Bone marrow (tissue), 2 donors: ENCODE measurements at places on chromosomes 6 and 20.

DNA sequence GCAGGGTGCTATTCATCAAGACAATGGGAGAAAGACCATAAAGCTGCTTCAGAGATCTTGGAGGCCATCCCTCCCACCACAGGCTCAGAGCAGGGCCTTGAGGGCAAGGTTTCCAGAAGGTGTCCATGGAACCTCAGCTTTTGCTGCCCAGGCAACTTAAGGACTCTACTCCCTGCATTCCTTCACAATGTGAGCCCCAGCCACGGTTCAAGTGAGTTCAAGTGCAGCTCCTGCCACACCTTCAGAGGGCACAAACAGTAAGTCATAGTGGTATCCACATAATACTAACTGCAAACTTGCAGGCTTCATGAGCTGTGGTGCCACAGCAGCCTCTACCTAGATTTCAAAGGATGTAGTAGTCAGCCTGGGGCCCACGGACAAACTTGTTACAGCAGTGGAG is 144.0 kb upstream of the C6orf118 start:
- DNase-seq = no peak

DNA sequence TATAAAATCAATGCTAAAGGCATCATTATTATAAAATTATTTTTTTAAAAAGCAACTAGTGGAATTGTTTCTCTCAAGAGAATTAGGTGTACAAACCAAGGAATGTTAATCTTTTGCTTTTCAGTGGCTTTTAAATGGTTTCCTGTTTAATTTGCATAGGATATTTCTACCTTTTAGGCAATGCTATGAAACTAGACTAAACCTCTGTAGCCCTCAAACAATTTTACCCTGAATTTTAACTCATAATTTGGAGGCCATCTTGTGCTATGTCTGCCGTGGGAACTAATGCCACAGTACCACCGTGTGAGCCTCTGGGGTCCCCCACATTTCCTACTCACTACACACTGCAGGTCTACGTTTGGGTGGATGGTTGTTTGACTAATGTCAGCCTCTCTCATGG is 20.6 kb downstream of the PHACTR2 start:
- no peak for DNase-seq

DNA sequence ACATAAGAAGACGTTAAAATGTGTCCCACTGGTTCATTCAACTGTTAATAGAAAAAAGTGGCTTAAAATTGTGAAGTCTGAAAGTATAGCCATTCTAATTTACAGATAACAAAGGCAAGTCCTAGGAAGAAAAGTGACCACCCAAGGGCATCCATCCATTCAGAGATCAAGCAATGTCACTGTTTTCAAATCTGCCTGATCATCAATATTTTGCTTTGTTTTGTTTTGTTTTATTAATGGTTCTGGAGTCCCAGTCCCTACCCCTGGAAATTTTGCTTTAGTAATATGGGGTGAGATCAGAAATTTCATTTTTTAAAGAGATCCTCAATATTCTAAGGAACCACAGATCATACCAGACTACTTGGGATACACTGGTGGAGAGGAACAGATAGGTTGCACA is 17.3 kb downstream of the KIAA0408 start:
- DNase-seq = no peak

- DNase-seq = no peak
Observed at GRCh38 chr20:396619-397431, 11.3 kb upstream of the RBCK1 start.

DNA sequence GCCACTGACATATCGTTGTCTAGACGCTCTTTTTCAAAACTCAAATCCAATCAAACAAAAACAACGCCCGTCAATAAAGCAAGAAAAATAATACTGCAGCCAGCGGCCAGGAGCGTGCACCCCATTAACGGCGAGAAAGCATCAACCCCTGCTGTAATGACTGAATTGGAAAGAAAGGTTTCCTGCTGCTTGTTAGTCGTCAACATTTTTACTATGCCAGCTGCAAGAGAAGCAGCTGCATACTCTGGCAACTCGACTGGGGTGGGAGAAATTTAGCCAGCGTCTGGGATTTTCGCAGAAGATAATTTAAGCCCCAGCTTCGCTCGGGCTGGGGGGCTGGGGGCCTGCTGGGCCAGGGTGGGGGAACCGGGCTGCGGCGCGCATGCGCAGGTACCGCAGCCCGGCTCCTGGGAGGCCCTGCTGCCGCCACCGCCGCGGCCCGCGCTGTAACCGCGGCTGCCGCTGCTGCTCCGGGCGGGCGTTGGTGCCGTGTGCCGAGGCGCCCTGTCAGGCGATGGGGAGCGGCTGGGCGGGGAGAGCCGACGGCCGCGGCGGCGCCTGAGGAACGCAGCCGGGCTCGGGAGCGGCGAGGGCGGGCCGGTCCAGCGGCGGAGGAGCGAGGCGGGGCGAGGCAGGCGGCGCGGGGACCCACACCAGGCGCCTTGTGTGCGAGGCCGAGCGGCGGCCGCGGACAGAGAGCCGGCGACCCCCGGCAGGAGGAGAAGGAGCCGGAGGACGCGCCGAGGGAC is 732 bp upstream of the STXBP5 start:
- DNase-seq = peak; percentile 62

- DNase-seq = no peak
Observed at GRCh38 chr20:20847814-20848213, 135.4 kb upstream of the RALGAPA2 start.

DNA sequence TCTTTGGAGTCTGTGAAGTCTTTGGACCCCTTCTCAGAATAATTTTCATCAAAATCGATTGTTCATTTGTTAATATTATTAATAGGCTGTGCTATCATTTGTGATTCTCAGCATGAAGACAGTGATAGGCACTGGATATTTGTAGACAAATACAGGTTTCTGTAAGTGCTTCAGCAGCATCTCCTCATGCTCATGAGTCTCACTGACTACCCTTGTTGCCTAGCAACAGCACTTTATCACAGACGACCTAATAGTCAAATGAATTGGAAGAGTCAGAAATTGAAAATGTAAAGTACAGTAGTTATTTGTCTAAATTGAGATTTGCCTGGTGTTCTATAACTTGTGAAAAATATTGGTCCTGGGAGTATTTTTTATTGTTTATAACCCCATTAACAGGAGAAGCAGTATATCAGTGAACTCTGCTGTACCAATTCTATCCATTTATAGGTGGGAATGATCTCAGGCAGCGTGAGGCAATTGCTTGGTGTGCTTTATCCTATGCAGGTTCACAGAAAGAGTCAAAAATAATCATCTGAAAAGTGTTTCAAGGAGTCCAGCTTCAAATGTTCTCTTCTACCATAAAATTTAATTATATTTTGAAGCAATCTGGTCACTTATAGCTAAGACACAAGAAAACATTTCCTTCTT is 684.6 kb downstream of the RFPL4B start:
- DNase-seq = no peak

GRCh38 chr6:84728602-84729001 is 35.8 kb downstream of the TBX18 start:
- DNase-seq = no peak

DNA sequence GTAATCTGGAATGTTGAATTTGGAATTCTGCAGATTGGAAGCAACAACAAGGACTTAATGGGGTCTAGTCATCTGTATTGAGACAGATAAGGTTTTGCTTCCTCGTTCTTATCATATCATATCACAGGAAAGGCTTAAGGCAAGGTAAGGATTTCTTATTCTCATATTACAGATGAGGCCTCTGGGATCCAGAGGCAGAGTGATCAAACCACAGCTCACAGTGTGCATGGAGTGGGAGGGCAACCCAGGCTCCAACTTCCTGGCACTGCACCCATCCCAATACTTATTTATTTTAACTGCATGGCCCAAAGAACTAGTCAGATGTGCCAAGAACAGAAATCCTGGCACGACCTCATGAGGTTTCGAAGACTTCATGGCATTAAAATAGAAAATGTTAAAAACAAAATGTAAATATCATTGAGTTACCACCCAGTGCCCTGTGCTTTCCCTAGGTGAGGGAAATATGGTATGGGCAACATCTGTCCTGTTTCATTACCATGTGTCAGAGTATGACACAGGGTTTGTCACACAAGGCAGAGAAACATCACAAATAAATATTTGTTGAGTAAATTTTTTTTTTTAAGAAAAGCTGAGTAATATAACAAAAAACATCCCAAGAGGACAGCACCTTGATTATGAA is 191.9 kb downstream of the ISM1 start:
- no peak for DNase-seq

GRCh38 chr6:2554651-2555260 is 196.0 kb downstream of the MYLK4 start:
- no peak for DNase-seq

GRCh38 chr6:10434235-10434634 is 19.4 kb upstream of the TFAP2A start:
- no peak for DNase-seq

- DNase-seq = no peak
Observed at GRCh38 chr6:5481750-5482149, 220.4 kb downstream of the FARS2 start.

DNA sequence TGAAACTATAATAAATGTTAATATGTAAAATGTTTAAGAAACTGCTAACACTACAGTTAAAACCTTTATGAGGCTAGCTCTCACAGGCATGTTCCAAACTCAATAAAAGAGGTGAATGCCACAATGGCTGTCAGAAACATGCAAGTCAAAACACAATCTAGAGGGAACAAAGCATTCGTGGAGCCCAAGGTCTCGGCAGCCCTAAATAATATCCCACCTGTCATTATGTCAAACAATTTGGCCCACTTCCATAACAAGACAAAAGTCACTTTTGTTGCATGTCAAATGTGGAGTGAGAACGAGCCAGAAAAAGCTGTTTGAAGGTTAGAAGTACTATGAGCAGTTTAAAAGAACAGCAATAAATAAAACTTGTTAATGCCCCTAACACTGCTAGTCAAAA is 181.9 kb downstream of the GMDS start:
- no peak for DNase-seq

GRCh38 chr6:157682856-157683481 is 140.1 kb upstream of the SNX9 start:
- DNase-seq = no peak

DNA sequence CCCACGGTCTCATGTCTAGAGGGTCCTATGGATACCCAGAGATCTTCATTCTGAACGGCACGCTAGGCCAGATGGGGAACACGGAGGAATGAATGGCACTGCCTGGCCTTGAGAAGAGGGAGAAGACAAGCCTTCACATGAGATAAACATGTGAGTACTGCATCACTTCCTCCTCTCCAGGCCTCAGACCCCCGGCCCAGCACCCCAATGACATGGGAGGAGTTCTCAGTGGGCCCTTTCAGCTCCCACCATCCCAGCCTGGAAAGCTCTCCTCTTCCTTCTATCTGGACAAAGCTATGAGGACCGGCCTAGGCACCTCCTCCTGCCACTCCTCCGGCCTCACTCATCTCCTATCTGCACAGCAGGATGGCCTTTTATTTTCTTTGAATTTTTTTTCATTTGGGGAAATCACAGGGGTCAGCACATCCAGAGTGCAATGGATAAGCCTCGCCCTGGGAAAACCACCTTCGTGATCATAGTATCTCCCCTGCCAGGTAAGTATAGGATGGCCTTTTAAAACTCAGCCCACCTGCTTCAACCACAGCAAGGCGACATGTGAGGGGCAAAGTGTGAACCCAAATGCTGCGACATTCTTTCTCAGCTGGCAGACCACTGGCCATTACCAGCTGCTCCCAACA is 39.2 kb upstream of the CDKN1A start:
- DNase-seq = no peak

GRCh38 chr20:51154708-51155690 is 132.1 kb upstream of the KCNG1 start:
- no peak for DNase-seq

DNA sequence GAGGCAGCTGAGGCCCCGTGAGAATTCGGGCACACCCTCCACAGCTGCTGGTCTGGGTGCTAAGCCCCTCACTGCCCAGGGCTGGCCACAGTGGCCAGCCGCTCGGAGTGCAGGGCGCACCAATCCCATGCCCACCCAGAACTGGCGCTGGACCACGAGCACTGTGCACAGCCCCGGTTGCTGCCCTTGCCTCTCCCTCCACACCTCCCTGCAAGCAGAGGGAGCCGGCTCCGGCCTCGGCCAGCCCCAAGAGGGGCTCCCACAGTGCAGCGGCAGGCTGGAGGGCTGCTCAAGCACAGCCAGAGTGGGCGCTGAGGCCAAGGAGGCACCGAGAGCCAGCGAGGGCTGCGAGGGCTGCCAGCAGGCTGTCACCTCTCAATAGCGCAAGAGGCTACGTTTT is 35.0 kb downstream of the CGA start:
- no peak for DNase-seq

DNA sequence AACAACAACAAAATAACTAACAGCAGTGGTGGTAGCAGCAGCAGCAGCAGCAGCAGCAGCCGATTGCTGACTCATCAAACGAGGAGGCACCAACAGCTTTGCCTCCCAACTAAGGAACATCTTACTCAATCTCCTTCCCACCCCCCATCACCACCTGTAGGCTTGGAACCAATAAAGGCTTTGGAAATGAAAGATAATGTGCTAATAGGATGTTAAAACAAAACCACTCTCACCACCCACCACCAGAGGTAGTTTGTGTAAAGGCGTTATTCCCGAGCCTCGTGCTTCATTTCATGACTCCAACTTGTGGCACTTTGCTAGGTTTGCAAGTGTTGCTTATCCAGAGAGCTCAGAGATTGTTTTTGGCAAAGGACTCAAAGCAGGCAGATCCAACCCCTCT is 346.5 kb downstream of the CD83 start:
- no peak for DNase-seq

DNA sequence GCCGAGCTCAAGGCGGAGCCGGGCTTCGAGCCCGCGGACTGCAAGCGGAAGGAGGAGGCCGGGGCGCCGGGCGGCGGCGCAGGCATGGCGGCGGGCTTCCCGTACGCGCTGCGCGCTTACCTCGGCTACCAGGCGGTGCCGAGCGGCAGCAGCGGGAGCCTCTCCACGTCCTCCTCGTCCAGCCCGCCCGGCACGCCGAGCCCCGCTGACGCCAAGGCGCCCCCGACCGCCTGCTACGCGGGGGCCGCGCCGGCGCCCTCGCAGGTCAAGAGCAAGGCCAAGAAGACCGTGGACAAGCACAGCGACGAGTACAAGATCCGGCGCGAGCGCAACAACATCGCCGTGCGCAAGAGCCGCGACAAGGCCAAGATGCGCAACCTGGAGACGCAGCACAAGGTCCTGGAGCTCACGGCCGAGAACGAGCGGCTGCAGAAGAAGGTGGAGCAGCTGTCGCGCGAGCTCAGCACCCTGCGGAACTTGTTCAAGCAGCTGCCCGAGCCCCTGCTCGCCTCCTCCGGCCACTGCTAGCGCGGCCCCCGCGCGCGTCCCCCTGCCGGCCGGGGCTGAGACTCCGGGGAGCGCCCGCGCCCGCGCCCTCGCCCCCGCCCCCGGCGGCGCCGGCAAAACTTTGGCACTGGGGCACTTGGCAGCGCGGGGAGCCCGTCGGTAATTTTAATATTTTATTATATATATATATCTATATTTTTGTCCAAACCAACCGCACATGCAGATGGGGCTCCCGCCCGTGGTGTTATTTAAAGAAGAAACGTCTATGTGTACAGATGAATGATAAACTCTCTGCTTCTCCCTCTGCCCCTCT is 1.1 kb downstream of the CEBPB start:
- peak; percentile 24 for DNase-seq

DNA sequence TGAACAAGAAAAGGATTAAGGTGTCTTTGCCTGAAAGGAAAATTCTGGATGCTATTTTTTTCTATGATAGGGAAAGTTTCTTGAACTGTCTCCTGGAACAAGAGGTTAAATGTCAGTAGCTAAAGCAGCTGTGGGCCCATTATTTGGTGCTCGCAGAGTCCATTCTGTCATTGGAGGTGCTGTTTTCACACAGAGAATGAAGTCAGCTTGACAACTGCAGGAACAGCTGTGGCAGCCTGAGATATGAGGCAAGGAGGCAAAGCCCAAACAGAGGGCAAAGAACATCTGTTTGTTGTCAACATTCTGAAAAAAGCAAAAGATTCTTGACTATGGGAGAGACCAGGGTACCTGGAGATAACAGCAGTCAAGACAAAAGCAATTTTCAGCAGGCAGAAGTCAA is 548.2 kb downstream of the KIF16B start:
- DNase-seq = no peak

- DNase-seq = no peak
Observed at GRCh38 chr6:54327631-54328030, 19.4 kb downstream of the TINAG start.
